ENCODE measurements at places on chromosomes 11 and 22.

DNA sequence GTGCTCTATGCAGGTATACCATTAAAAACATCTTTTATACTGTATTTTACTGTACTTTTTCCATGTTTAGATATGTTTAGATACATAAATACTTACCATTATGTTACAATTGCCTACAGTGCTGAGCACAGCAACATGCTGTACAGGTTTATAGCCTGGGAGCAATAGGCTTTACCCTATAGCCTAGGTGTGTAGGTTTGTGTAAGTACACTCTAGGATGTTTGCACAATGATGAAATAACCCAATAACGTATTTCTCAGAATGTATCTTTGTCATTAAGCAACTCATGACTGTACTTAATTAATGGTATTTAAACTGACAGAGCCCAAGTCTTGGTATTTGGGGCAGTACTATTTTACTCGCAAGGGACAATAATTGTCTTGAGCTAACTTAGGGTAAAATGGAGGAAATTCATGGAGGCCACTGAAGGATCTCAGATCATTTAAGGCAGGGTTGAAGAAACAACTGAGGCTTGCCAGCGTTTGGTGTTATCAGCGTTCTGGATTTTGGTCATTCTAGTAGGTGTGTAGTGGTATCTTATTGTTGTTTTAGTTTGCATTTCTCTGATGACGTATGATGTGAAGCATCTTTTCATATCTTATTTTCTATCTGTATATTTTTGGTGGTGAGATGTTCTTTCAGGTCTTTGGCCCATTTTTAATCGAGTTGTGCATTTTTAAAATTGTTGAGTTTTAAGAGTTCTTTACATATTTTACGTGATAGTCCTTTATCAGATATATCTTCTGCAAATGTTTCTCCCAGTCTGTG, 42.4 kb downstream of the ADAMTS15 start:
- DNase-seq, result no peak

DNA sequence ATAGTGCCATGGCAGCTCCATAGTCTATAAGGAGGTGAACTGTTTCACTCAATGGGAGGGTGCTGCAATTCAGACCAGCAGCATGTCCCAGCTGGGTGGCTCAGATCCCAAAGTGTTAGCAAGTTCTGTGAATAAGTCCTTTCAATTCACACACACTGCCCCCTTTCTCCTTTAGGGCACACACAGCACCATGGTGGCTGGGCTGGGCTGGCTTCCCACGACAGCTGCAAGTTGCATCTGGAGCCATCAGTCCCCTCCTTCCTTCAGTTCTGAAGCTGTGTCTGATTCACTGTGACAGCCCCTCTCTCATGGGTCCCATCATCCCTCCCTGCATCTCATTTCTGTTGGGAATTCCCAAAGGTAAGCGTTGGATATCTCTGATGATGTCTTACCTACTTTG, 324.1 kb upstream of the NCAM1 start:
- no peak for DNase-seq

- no peak for DNase-seq
Observed at GRCh38 chr11:130023204-130023603, 20.6 kb upstream of the PRDM10 start.

- no peak for DNase-seq
Observed at GRCh38 chr11:98566978-98567377, 453.8 kb upstream of the CNTN5 start.

DNA sequence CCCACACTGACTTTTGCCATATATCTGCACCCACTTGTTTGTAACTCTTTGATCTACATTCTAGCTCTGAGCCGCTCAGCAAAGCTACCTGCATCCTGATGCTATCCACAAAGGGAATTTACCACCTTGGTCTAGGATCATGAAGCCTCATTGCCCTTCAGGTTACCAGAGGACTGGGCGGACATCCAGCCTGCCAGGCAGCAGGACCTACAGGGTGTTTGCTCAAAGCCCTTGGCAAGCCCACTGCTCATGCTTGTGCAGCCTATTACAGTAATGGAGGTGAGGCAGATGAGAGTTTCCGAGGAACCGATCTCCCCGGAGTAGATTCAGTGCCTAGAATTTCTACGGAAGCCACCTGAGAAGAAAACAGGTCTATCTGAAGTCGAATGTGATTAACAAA, 417.2 kb downstream of the OPCML start:
- DNase-seq, result peak; percentile 32

- no peak for DNase-seq
Observed at GRCh38 chr11:8019314-8020243, 32.4 kb downstream of the EIF3F start.

- DNase-seq, result no peak
Observed at GRCh38 chr11:93939084-93939760, 81.9 kb upstream of the HEPHL1 start.

DNA sequence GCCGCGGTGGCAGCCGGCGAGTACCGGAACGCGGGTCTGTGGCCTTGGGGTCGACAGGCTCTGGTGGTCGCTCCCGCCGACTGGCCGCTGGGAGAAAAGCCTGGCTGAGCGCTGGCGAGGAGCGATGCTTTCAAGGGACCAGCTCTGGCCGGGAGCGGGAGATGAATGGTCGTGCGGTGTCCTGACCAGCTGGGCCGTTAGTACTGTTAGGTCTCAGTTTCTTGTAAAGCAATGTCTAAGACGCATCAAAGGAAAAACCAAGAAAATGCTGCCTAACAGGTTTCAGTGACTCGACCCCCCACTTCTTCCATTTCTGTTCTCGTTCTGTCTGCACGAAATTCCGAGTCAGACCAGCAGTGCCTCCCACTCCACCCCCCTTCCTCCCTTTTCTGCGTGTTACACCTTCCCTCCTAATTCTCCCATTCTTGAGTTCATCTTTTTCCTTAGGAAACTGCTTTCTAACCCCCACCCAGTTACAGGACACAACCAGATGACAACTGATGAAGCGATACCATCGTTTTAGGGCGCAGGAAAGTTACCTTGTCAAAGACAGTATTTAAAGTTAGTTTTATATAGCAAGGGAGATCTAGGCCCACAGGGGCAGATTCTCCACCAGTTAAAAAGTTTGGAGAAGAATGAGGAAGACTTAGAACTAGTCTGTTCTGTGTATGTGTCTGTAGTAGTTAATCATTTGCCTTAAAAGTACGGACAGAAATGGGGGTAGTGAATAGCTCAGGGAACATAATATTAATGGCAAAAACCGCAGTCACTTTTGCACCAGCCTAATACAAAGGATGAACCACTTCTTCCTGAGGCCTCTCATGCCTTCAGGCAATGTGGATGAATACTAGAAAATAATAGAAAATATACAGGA, 1.0 kb downstream of the CUL5 start:
- DNase-seq, result no peak

DNA sequence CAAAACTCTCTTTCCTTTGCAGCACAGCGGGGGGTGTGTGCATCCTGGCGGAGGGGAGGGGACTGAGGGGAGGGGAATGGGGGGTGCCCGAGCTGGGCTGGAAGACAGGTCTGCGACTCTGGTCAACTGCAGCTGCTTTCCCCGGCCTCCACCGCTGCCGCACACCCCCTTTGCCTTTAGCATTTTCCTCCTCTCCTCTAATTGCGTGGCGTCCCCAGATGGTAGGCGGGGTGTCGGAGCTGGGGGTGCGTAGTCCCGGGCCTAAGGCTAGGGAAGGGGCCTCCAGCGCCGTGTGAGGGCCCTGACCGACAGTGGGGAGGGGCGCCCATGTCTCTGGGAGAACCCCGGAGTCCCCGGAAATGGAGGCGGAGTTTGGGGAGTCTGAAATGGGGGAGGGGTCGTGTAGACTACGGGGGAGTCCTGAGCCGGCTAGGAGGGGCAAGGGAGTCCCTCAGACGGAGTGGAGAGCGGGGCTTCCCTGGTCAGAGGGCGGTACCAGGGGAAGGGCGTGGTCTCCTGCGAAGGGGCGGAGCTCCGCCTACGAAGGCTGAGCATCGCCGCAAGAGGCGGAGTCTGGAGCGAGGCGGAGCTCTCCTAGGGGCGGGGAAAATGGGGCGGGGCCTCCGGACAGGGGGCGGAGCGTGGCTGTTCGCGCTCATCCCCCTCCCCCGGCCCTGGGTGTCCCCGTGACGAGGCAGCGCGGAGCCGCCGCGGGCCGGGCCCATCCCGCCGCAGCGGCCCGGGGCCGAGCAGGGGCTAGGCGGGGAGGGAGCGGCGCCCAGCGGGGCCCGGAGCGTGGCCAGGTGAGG, at the start of gene PELI3:
Gene PELI3 (plus strand): TSS at position 681 of the 809 bp plus-strand sequence. CDS start 1,224 bp downstream, outside the sequence.
- DNase-seq, result peak; percentile 98

- no peak for DNase-seq
Observed at GRCh38 chr11:2593393-2593950, 106.3 kb downstream of the KCNQ1OT1 start.

All from right cardiac atrium (tissue), 5 donors.